ENCODE measurements at places on chromosomes 5 and 9. TPM values are rescaled to one million over a fixed set of nuclear protein-coding genes. Genes with fewer than 3 reads are reported as not detected.

The LRRC70 gene
- not detected for total RNA-seq

The PLPPR1 gene
- not detected for total RNA-seq

The ORM2 gene
- total RNA-seq: not detected

The SPINK13 gene
- not detected for total RNA-seq

The ROPN1L gene
- 0.21 TPM for total RNA-seq

The CDKN2B-AS1 gene
- total RNA-seq: 0.04 TPM

The PCDHA11 gene
- 1.2 TPM for total RNA-seq

The DNAJB5 gene
- total RNA-seq: 25.5 TPM

The CDKN2A gene
- total RNA-seq: 3.6 TPM

Data from kidney epithelial cell (primary cell).